ENCODE measurements at places on chromosomes 6 and 20.

DNA sequence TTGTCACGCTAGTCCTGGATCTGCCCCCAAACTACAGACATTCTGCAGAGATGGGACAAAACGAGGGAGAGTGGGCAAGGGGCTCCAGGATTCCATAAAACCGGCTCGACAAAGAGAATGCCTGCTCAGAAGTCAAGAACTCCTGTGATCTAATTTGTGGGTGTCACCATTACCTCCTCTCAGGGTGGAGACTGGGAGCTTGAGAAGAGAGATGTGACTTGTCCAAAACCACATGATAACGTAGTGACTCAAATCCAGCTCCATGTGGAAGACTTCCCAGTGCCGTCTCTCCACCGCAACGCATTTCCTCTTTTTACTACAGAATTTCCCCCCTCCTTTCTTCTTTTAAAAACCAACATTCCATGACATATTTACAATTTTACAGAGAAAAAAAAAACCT is 44.3 kb downstream of the TRERF1 start:
- DNase-seq, result peak; percentile 92

GRCh38 chr6:163356743-163357142 is 57.8 kb upstream of the QKI start:
- DNase-seq, result no peak

GRCh38 chr6:52176550-52176949 is 9.6 kb upstream of the IL17A start:
- no peak for DNase-seq

GRCh38 chr20:57596998-57597939 is 23.0 kb downstream of the ZBP1 start:
- DNase-seq, result peak; percentile 44

DNA sequence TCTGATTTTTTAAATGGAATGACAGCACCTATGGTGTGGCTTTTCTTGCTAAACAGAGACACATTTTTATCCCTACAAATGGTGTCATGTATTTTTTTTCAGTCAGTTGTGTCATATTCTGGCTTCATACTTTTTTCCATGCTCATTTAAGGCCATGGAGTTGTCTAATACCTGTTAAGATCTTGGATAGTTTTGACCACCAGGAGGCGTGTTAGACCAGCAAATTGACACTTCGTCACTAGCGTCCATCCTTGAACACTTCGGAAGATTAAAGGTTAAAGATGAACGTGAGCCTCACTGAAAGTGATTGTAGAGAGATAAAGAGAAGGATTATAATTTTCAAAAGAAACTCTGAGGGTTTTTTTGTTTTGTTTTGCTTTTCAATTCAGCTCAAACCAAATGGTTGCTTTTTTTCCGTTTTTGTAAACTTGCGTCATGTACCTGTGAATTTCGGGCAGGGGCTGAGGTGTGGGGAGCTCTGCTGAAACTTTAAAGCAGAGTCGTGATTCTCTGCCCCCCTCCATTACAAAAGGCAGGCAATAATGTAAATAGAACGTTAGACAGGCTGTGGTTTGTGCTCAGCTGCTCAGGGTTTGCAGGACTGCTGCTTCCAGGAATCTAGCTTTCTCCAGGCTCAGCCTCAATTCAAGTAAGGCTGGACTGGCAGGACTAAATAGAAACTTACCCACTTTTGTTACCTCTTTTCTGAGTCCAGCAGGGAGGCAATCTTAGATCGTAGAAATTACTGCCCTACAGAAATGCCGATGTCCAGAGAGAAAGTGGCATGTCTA is 245.1 kb downstream of the FOXA2 start:
- peak; percentile 47 for DNase-seq

GRCh38 chr20:25464501-25465242 is 57.2 kb downstream of the GINS1 start:
- peak; percentile 21 for DNase-seq

DNA sequence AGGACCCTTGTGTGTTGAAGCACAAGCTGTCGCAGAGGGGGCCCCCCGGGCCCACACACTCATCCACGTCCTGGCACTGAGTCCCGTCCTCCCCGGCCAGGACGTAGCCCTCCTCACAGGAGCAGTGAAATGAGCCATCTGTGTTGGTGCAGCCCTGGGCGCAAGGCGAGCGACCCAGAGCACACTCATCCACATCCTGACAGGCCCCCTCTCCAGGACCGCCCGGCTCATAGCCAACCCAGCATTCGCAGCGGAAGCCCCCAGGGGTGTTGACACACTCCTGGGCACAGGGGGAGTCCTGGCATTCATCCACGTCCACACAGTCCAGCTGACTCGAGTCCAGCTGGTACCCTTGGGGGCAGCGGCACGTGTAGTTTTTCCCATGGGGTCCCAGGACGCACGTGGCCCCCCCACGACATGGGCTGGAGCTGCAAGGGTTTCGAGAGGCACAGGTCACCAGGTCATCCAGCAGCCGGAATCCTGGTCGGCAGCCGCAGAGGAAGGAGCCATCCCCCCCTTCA is 1.2 kb downstream of the CD93 start:
- no peak for DNase-seq

- no peak for DNase-seq
Measured at GRCh38 chr6:169897601-169898358, 146.4 kb downstream of the ERMARD start.

GRCh38 chr6:118993803-118994251 is 58.9 kb upstream of the MCM9 start:
- DNase-seq, result no peak

- DNase-seq, result no peak
Measured at GRCh38 chr6:63799813-63800212, 164.2 kb downstream of the PHF3 start.

Measured in EH (cell line).